ENCODE measurements at places on chromosomes 3 and 15.

DNA sequence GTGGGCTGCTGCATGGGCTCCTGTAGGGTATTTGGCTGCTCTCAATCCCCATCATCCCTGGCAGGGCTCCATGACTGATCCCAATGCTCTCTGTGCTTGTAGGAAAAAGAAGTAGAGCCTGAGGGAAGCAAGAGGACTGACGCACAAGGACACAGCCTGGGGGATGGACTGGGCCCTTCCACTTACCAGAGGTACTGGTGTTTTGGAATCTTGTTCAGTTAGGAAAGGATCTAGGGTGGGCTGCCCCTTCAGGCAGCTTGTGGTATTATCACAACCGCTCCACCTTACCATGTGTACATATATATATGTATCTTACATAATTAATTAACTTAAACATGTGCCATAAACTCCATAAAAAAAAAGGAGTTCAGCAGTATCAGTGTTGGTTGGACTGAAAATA is 1.3 kb downstream of the SLC28A2 start:
- peak; percentile 60 for DNase-seq

GRCh38 chr3:197516517-197516889 is 39.3 kb downstream of the BDH1 start:
- peak; percentile 54 for DNase-seq

DNA sequence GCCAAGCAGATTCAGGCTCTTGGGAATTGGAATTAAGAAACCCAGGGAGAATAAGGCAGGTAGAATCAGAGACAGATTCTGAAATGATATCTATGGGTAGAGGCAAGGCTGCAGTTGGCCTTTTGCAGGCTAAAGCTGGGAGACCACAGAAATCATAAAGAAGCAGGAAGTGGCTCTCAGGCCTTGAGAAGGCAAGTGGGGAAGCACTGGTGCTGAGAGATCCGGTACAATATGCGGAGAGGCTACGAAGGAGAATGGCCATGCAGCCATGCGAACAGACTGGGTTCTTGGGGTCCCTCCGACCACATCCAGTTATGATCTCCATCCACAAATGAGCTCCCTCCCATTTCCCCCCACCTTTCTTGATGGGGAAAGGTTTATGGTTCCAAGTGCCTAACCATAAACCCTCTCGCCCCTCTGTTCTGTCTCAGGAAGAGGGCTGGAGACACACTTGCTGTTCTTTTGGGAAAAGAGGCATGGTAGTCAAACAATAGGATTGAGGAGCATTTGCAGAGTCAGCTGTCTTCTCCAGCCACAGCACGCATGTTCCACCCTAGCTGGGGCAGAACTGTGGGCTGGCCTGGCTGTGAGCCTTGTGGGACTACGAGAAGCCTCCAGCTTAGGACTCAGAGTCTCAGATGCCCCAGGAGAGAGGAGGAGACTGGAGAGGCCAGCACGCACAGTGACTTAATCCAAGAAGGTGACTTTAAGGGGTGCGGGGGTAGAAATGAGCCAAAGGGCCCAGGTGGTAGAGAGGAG is 99.6 kb downstream of the RPLP1 start:
- no peak for DNase-seq

GRCh38 chr3:54454806-54455205 is 332.5 kb downstream of the CACNA2D3 start:
- DNase-seq, result no peak
